ENCODE measurements at places on chromosomes 11 and 22.

- peak; percentile 50 for DNase-seq
Observed at GRCh38 chr22:17943533-17944249, 80.7 kb downstream of the MICAL3 start.

DNA sequence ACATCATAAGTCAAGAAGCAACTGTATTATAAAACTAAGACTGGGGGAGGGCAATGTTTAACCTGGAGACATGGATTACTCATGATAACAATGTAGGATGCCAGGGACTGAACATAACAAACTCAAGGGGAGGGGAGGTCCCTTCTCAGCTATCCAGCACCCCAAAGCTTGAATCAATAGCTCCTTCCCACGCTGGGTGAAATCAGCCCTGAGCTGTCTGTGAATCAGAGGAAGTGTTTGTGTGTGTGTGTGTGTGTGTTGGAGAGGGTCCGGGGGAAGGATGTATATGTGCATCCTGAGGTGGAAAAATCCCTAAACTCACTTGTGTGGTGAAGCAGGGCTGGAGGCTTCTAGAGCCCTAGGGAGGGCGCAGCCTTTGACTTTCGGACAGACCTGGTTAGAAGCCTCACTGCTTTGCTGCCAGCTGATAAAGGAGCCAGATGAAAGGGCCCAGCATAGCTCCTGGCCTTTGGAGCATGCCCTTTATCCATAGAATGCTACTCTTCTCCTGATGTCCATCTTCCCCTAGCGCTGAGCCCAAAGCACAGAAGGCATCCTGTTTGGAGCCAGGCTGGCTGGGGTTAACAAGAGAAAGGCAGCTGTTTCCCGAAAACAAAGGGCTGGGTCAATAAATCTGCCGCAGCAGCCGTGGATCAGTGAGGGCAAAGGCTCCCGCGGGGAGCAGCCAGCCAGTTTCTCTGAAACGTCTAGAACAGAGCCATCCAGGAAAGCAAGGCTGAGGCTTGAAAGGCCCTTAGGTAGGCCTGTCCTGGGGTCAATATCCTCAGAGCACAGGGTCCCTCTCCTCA, 35.8 kb downstream of the TNKS1BP1 start:
- peak; percentile 52 for DNase-seq

DNA sequence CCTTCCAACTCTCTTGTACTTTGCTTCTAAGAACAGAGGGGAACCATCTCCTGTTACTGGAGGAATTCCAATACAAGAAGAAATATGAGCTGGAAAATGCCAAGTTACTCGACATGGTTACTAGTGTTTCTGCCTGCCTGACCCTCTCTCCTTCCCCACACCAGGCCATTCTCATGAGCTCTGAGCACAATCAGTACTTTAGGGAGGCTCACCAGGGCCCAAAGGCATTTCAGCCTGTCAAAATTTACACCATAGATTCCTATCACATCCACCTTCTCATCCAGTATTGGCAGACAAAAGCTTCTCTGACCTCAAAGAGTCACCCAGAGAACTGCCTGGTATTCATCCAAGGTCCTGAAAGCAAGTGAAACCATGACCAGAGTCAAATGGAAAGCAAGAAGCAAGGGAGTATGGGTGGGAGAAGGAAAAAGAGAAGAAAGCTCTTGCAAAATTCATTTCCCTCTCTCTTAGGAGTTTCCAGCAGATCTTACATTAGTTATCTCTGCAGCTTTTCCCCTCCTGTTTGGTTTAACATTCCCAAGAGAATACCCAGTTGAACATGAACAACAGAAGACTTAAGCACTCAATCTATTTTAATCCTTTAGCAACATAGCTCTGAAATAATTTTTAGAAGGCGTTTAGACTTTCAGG, 58.7 kb upstream of the NCAM1 start:
- peak; percentile 31 for DNase-seq

DNA sequence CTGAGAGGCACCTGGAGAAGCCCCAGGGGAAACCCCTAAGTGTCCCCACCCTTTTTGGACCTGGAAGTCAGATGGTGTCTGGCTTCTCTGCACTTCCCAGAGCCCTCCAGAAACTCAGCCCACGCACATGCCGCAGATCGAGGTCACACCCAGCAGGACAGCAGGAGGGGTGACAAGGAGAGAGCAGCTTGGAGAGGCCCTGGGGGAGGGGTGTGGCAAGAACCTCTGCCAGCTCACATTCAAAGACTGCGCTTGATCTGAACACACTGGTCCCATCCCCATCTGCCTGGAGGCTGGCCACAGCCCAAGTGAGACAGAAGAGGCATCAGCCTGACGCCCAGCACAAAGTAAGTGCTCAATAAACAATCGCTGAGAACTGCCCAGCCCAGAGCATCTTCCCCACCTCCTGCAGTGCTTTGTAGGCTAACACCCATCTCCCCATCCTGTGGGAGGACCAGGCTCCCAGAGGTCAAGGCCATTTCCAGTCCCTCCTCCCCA, 21.4 kb downstream of the TMPRSS6 start:
- no peak for DNase-seq
